H4 (cell line): ENCODE measurements at places on chromosomes 2 and 18. TPM values are rescaled to one million over a fixed set of nuclear protein-coding genes. Genes with fewer than 3 reads are reported as not detected.

DNA sequence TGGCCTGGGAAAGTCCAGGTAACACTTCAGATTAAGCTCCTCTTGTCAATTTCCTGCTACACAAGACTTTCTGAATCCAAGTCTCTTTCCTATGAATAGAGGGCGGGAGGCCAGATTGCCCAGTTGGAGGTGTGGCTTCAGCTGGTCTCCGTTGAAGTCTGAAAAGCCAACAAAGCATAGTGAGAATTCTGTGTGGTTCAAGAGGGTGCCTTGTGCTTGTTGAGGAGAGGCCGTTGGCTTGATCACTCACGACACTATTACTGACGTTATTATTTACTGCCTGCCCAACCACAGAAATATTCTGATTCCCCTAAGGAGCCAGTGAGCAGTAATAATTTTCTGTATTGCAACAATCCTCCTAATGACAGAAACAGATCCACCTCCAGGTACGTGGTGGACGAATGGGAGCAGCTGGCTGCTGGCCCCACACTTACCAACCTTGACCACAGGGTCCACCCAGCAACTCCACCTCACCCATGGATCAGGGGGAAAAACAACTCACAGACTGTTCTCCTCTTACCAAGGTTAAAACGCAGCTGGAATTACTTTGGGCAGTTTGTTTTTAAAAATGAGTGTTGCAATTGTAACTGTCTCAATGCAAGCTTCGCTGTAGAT is 21.9 kb downstream of the NRP2 start:
- peak; percentile 79 for DNase-seq

AOX1 gene
- 0.06 and 3.3 TPM in 2 replicates for total RNA-seq

DNA sequence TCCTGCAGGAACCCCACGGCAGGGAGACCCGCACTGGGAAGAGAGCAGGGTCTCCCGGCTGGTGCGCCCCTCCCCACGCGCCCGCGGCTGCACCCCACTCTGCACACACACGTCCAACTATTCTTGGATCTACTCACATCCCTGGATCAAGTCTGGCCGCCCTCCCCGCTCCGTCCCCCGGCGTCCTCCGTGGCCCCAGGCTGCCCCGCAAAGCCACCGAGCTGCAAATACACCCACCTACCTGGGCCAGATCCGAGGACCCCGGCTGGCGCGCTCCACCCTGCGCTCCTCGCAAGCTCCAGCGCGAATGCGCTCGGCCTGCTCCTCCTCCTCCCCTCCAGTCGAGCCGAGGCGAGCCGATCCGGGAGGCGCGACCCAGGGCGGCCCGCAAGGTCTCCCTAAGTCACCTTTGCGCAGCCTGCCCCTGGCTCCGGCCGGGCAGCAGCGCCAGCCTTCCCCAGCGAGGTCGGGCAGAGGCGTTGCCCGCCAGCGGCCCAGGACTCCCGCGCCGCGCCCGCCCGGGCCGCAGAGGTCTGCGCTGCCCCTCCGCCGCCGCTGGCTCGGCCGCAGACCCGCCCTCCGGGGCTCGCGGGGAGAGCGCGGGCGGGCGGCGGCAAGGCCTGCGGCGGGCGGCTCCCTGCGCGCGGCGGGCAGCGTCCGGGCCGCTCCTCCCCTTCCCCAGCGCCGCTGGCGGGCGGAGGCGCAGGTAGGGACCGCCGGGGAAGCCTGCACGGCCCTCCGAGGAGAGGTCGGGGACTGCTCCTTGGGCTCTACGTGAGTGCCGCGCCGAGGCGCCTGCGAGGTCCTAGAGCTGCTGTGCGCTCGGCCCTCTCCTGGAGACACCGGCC is 126.0 kb downstream of the OSBPL1A start:
- DNase-seq: peak; percentile 74

GRCh38 chr2:196195302-196195701 is 23.9 kb upstream of the STK17B start:
- no peak for DNase-seq

SLC19A3 gene
- total RNA-seq: 0.27 and 0.51 TPM in 2 replicates
